ENCODE measurements at places on chromosomes 1 and 21.

- DNase-seq = no peak
Measured at GRCh38 chr1:14181191-14181795, 417.2 kb upstream of the KAZN start.

DNA sequence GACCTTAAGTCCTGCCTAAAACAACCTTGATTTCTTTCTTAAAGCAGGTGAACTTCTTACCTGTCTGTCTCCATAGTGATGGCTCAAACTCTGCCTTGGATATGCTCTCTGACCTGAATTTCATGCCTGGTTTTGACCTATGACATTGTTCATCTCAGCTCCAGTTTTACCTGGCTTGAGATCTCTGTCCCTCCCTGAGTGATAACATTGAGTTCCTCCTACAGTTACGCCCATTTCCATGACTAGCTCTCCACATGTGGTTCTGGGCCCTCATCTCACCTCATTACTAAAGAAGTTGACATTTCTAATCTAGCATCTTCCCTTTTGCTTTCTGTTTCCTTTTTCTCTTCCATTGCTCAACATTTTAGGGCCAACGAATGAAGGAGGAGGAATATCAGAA lies 233.1 kb downstream of the HHIPL2 start:
- DNase-seq = no peak

DNA sequence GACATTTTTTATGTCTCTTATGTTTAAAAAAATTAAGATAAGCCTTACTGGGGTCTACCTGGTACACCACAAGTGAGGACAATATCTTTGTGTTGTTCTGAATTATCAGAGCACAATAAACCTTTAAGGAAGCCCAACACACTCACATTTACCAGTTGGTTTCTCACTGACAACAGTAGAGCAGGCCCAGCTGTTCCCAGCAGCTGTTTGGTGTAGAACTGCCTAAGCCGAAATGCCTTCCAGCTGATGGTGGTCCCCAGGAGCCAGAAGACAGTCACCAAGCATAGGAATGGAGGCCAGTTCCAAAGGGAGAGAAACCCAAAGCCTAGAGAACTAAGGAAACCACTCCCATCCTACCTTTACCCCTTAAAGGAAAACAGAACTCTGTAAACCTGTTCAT lies 428.6 kb upstream of the CAMK1G start:
- DNase-seq = no peak

- DNase-seq = no peak
Measured at GRCh38 chr1:43802356-43802980, 95.1 kb downstream of the ST3GAL3 start.

DNA sequence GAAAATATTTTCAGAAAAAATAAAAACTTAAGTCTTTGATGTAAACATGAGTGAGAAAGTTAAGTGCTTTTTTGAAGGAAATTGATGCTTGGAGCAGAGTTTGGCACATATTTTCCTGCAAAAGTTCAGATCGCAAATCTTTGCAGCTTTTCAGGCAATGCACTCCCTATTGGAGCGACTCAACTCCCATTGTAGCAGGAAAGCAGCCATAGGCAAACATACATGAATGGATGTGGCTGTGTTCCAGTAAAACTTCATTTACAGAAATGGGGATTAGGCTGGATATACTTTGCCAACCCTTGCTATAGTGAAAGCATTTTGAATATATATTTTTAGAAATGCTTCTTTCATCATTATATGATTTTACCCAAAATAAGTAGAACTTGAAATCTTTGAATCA lies 8.1 kb downstream of the AGL start:
- DNase-seq = no peak

GRCh38 chr1:169874229-169874628 lies 19.5 kb downstream of the SCYL3 start:
- no peak for DNase-seq

DNA sequence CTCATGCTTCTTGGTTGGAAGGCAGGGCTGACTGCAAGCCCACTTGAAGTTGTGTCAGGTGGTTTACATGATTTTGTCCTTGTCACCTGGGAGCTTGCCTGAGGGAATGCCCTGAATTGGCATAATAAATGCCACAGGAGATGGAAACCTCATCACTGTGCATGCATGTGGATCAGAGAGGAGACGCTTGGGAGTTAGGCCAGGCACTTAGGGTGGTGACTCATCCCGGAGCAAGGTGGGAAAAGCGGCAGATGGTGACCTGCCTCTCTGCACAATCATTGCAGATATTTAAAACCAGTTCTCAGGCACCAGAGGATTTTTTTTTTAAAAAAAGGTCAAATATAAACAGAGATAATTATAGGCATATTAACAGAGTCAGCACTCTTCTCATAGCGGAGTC lies 202.2 kb upstream of the KIAA0040 start:
- no peak for DNase-seq

DNA sequence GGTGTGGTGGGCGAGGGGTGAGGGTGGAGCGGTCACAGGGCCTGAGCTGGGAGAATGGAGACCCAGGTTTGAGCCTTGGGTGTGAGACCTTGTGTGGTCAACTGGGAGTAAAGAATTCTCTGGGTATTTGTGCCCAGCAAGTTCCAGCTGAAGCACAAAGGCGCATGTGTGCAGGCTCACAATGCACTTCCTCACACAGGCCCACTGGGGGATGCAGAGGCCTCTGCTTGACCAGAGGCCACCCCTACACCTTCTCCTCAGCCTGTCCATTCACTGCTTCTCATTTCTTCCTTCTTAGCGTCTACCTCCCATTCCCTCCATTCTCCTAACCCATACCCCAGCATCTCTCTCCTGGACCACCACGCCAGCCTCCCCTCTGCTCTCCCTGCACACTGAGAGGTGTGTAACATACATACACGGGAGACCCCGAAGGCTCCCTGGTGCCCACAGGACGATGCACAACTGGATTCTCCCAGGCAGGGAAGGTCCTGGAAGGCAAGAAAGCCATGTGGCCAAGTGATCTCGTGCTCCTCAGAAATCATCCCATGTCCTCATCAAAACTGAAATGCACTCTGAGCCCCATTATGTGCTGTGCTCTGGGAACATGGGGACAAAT lies 12.3 kb upstream of the TTC39A start:
- no peak for DNase-seq

- DNase-seq = no peak
Measured at GRCh38 chr1:177969109-177969508, 749 bp downstream of the SEC16B start.

DNA sequence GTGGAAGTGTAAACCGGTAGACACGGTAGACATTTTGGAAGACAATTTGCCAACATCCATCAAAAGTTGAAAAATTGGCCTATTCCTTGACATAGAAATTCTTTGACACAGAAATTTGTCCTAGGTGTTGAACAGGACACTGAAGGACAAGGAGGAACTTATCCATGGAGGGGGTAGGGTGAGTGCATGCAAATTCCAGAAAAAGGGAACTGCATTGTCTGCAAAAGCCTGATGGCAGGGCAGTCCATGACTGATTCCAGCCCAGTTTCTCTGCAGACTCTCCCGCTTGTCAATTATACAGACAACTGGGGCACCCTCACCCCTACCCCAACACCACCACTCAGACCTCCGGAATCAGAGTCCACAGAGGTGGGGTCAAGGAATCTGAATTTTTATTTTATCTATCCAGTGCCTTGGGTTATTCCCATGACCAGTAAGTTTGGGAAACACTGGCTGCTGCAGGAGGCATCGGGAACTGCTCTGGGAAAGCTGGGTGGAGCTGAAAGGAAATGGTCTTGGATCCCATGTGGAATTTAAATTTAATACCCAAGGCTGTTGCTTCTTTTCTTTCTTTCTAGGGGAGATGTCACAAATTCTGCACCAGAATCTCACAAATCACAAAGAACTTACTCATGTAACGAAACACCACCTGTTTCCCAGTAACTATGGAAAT lies 103.3 kb upstream of the SLC45A1 start:
- no peak for DNase-seq
